ENCODE measurements at places on chromosomes 1 and 21.
A peak's percentile ranks its signal among the peaks of the same experiment; 100 is the strongest.

- DNase-seq: peak; percentile 91
Observed at GRCh38 chr1:193310564-193310963, 124.2 kb upstream of the B3GALT2 start.

DNA sequence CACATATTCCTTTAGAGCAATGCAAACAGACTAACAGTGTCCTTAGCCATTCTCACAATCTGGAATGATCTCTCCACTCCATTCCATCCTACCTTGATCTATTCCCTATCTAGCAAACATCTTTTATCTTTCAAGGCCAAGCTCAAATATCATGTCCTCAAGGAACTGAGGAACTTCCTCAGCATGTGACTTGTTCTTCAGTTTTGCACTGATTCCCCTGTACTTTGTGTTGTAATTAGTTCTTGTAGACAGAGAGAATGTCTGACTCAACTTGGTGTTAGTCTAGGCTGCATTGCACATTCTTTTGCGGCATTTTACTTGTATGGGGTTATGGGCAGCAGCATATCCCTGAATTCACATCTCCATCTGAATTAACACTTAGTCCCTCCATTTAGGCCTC lies 31.5 kb upstream of the GJA5 start:
- no peak for DNase-seq

- no peak for DNase-seq
Observed at GRCh38 chr1:6599141-6599975, 3.3 kb downstream of the KLHL21 start.

- DNase-seq: no peak
Observed at GRCh38 chr1:203090421-203091198, 4.8 kb upstream of the MYOG start.

DNA sequence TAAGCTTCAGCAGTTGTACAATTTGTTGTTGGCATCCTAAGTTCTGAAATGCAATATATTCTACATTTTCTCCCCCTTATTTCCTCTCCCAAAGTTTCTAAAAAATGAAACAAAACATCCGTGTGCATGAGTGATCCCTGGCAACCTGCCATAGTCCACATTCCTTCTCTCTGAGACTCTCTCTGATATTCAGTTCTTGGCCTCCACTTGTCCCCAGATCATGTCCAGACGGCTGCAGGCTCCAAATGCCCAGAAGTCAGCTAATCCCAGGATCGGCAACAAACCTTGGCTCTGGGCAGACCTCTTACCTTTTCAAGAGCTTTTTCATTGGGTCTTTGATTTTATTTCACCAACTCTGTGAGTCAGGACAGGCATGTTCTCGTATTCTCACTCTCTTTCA lies 187.8 kb downstream of the ETS2 start:
- no peak for DNase-seq

GRCh38 chr1:66775646-66776045 lies 23.4 kb downstream of the DYNLT5 start:
- DNase-seq: no peak

GRCh38 chr1:152047730-152048415 lies 11.1 kb upstream of the S100A11 start:
- DNase-seq: peak; percentile 45

DNA sequence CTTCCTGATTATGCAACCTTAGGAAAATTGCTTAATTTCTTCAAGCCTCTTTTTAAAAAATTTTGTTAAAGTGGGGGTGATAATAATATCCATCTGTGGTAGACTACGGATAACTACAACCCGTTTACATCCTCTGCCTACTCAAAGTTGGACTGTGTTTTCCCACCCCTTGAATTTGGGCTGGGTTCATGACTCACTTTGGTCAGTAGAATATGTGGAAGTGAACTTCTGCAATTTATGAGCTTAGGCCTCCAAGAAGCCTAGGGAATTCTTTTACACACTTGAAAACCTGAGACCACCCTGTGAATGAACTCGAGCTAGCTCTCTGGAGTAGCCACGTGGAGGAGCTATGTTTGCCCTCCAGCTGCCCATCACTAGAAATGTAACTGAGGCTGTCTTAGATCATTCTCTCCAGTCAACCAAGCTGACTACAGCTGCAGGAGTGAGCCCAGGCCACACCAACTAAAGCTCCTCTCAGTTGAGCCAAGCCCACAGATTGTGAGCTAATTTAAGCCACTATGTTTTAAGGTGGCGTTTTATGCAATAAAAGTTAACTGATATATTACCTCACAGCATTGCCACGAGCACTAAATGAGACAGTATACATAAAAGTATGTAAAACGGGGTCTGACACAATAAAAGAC lies 29.6 kb upstream of the CACHD1 start:
- no peak for DNase-seq

DNA sequence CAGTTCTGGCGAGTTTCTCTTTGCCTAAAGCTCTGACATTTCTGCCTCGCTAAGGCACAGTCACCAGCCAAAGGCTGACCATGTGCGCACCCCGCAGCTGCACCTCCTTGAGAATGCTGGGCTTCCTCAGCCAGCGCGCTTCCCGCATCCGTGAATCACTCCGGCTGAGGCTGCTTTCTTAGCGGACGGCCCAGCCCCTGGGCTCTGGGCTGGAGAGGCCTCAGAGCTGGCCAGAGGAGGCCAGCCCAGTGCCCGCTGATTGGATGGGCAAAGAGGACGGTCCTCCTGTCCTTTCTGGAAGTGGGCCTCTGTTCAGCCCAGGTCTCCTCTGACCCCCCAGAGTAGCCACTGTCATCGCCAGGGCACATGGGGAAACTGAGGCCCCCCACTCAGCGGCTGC lies 56.1 kb downstream of the PRDM16 start:
- DNase-seq: no peak

DNA sequence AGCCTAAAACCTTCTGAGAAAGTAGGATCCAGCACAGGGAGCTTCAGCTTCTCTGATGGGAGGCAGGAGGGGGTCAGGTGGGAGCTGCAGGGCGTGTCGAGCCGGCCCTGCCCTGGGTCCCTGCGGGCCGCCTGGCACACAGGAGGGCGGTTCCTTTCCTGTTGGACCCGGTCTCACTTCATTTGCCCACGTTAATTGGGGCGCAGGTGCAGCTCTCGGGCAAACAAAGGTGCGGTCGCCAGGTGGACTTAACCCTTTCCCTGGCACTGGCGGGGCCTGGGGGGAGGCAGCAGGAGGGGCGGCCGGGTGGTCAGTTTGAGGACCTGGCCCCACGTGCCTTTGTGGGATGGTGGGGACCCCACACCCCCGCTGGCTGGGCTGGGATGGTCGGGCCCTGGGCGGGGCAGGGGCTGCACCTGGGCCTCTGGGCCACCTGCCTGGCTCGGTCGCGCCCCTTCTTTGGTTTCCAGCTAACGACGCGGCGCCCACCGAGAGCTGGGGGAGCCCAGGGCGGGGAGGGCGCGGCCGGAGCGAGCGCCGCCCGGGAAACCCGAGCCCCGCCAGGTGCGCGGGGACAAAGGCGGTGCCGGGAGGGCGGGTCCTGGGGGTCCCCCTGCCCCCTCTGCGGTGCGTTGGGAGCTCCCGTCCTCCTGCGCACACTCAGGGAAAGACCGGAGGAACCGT lies 20.8 kb upstream of the C1orf159 start:
- DNase-seq: peak; percentile 35

DNA sequence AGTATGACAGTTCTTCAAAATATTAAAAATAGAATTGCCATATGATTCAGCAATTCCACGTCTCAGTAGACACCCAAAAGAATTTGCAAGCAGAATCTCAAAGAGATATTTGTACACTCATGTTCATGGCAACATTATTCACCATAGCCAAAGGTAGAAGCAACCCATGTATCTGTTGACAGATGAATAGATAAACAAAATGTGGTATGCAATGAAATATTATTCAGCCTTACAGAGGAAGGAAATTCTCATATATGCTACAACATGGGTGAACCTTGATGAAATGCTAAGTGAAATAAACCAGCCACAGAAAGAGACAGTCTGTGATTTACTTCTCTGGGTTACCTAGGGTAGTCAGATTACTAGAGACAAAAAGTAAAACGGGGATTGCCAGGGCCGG lies 47.0 kb downstream of the NAV1 start:
- DNase-seq: no peak

DNA sequence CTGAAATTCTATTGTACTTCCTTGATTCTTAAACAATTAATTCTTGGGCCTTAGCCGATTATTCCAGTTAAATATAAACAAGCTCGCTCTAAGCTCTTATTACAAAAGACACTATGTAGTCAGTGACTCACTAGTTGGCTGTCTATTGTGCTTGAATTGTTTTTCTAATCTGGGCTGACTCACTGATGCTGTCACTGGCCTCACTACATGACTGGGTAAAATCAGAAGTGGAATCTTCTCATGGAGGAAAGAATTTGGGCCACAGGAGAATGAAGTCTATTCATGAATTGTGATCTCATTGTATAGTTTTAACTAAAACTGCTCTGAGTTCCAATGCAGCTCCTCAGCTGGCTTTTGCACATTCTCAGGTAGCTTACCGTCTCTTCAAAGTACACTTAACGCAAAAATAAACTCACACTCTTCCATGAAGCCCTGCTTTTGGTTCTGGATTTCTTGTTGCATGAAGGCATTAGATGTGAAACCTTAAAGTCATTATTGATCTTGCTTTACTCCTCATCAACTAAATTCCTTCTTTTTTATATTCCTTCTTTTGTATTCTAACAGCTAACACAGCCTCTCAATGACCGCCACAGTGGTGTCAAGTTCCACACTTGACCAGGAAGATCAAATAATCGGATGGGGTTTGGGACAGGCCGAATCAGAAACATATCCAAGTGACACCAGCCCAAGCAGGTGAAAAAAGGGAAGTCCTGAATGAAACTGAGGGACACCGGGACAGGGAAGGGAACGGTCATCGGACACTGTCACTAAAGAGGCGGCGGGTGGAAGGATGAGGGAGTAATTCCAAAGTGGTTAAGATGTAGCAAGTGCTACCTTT lies 80.9 kb upstream of the LBR start:
- DNase-seq: no peak

DNA sequence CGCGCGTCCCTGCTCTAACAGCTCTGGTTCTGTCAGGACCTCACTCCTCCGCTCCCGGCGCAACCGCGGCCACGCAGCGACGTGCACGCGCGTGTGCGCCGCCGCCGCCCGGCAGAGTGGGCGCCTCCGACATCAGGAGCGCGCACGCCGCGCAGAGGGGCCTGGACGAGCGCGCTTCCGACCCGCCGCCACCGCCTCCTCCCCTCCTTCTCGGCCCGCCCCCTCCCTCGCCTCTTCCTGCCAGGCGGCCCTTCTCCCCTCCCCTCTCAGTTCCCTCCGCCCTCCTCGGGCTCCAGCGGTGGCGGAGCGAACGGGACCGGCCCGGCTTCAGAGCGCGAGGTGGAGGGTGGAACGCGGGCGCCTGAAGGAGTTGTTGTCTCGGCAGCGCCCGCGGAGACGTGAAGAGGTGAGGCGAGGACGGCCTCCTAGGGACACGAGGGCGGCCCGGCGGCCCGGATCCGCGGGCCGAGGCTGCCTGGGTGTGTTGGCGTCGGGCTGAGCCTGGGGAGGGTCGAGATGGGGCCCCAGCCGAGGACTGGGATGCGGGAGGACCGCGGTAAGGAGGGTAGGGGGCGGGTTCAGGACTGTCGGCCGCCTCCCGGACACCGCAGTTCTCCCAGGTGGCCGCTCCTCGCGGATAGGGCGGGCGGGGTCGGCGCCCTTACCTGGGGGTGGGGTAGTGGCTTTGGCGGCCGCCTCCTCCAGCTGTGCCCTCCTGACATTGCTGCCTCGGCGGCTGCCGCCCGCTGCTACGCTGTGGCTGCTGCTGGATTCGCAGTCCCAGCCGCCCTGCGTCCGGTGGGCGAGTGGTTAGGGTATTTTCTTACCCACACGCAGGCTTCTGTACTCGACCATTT lies at the start of gene RABGAP1L:
Gene RABGAP1L (plus strand): TSS at position 269 of the 857 bp plus-strand sequence.
- peak; percentile 92 for DNase-seq

DNA sequence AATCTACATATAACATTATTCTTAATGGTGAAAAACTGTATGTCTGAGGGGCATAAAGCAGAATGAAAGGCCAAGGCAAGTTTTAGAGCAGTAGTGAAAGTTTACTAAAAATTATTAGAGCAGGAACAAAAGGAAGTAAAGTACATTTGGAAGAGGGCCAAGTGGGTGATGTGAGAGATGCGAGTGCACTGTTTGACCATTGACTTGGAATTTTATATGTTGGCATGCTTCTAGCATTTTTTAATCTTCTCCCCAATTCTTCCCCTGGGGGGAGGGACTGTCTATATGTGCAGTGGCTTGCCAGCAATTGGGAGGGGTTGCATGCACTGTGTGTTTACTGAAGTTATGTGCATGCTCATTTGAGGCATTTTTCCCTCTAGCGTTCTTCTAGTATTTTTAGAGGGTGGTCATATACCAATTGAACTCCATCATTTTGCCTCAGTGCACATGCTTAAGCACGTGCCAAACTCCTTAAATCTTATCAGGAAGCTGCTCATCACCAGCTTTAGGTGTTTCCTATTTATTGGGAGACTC lies 36.1 kb upstream of the SLC5A9 start:
- DNase-seq: no peak

GRCh38 chr1:25683731-25684130 lies 67.1 kb downstream of the MAN1C1 start:
- no peak for DNase-seq

- no peak for DNase-seq
Observed at GRCh38 chr1:53862507-53862906, 24.4 kb upstream of the NDC1 start.

GRCh38 chr1:11434501-11434900 lies 44.5 kb upstream of the DISP3 start:
- DNase-seq: no peak

GRCh38 chr21:44590311-44590721 lies 2.0 kb downstream of the KRTAP10-6 start:
- no peak for DNase-seq

GRCh38 chr1:9108056-9108665 lies 20.7 kb downstream of the GPR157 start:
- DNase-seq: no peak

GRCh38 chr1:44822981-44823451 lies 14.7 kb downstream of the BTBD19 start:
- DNase-seq: no peak

GRCh38 chr1:54499360-54500106 lies 48.5 kb upstream of the ACOT11 start:
- peak; percentile 35 for DNase-seq

- no peak for DNase-seq
Observed at GRCh38 chr1:91555074-91555730, 54.6 kb downstream of the CDC7 start.

DNA sequence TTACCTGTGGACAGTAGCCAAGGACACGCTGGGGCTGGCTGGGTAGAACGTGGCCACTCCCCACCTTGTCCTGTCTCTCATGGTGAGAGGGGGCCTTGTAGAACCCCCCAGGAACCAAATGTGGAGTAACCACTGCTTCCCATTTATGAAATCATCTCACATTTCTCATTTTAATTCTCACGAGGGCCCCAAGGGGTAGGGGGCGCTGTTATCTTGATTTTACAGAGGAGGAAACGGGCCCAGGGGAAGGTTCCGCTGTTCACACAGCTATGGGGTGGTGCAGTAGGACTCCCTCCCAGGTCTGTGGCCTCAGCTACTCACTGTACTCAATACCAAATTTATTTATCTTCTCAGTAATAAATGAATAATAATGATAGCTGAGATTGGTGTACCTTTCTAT lies 5.5 kb downstream of the SMPDL3B start:
- peak; percentile 34 for DNase-seq
